CD4-positive, alpha-beta T cell (primary cell): ENCODE measurements at places on chromosomes 16 and 17.
A peak's percentile ranks its signal among the peaks of the same experiment; 100 is the strongest.

DNA sequence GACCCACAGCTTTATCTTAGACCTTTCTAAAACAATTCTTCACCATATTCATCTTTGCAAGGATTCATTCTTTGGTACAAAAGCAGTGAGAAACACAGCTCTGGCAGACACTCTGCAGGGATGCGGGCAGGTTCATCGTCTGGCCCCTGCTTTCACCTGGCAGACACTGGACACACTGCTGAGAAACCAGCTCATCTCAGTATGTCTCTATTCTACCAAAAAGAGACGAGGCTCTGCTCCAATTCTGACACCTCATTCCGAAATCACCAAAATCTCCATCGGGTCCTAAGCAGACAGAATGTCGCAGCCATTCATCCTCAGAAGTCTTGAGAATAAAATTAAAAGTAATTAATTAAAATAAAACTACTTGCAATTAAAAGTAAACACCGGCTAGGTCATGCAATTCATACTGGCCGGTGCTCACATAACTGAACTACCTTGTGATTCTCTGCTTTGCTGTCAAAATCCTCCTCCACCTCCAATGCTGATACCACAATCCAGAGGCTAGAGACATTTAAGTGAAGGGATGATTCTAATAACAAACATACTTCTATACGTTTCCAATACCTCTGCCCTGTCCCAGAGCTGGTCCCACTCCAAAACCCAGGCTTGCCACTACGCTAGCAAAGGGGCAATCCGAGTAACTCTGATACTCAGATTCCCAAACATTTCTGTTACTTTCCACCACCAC lies 1.3 kb downstream of the RNF157 start:
- no peak for DNase-seq

- no peak for DNase-seq
These were observed 1.6 kb downstream of the ZFHX3 start for GRCh38 chr16:73046202-73046848.

- DNase-seq, result no peak
These were observed 14.6 kb downstream of the CALB2 start for GRCh38 chr16:71373073-71373472.

DNA sequence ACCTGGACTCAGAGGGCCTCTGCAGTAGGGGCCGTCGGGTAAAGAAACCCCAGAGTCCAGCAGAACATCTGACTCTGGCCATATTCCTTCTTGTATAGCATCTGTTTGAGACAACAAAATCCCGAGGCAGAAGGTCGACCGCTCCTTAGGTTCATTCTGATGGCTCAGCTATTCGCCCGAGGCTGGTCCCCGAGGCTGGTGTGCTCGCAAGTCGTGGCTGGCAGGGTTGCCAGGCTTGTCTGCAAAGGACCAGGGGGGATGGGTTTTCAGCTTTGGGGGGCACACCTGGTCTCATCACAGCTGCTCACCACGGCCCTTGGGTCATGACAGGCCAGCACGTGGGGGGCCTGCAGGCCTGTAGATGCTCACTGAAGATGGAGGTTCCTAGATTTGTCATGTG lies 119.1 kb downstream of the BANP start:
- DNase-seq, result no peak

DNA sequence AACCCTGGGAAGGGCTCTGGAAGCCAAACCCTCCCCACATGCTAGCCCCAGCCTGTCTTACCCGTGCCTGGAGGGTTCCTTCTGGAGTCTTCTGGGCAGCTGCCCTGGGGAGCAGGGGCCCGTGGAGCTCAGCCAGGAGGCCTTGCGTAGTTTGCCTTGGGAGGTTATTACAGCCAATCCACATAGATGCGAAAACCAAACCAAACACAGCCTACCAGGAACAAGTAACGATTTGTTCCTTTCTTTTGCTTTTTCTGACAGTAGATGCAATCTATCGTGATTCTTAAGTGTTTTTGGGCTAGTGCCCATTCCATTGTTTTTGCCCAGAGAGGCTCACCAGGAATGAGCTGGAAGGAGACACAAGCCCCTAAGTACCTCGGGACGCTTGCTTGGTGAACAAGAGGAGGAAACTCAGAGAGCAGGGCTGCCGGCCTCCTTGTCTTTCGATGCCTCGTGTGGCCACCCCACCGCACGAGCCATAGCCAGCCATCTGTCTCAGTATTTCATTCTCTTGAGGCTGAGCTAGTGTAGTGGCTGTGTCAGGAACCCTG lies 102.7 kb upstream of the NOL11 start:
- DNase-seq, result no peak

- DNase-seq, result no peak
These were observed 2.2 kb downstream of the TMEM235 start for GRCh38 chr17:78233678-78234077.

DNA sequence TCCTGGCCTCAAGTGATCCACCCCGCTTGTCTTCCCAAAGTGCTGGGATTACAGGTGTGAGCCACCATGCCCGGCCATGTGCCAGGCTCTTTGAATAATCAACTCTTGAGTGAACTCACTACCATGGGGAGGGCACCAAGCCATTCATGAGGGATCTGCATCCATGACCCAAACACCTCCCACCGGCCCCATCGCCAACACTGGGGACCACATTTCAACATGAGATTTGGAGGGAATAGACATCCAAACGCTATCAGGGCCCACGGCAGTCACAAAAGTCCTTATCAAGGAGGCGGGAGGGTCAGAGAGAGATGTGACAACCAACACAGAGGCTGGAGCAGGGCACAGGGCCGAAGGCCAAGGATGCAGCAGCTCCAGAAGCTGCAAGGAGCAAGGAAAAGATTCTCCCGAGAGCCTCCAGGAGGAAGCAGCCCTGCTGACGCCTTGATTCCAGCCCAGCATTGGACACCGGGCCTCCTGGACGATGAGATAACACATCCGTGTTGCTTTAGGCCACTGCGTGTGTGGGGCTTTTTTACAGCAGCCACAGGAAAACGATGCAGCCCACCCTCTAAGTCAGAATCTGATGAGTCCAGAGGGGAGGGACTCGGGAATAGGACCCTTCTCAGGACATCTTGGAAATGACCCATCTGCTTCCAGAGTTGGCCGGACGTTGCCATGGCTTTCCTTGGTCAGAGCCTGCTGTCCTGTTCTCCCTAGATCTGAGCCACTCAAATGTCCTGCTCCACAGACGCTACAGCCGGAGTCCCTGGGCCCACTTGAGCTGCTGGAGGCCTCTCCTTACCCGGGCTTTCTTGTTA lies 47.3 kb upstream of the CMIP start:
- DNase-seq, result no peak

- peak; percentile 63 for DNase-seq
These were observed 127.8 kb downstream of the HS3ST3B1 start for GRCh38 chr17:14428648-14429029.

- DNase-seq, result no peak
These were observed 18.4 kb upstream of the C16orf82 start for GRCh38 chr16:27048316-27048715.

DNA sequence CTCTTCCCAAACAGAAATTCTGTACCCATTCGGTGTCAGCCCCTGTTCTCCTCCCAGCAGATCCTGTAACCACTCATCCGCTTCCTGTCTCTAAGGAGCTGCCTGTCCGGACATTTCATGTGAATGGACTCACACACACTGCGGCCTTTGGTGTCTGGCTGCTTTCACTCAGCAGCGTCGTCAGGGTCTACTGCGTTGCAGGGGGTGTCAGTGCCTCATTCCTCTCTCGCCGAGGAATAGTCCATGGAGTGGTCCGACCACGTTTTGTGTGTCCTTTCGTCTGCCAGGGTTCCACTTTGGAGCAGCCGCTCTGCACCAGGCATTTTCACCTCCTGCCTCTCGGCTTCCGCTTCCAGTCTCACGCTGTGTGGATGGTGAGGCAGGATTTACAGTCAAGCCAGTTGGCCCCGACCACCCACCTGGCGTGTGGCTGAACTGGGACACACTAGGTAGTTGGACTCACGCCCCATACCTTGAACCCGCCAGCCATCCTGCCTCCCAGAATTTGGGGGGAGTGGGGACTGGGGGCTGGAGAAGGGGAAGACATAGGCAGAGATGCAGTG lies 188.2 kb upstream of the CIBAR2 start:
- no peak for DNase-seq

- DNase-seq, result no peak
These were observed 258.4 kb upstream of the CACNG5 start for GRCh38 chr17:66576473-66576872.

- no peak for DNase-seq
These were observed 7.6 kb upstream of the C17orf107 start for GRCh38 chr17:4891411-4892410.

- peak; percentile 11 for DNase-seq
These were observed 23.2 kb downstream of the DYNC1LI2 start for GRCh38 chr16:66728117-66728787.

DNA sequence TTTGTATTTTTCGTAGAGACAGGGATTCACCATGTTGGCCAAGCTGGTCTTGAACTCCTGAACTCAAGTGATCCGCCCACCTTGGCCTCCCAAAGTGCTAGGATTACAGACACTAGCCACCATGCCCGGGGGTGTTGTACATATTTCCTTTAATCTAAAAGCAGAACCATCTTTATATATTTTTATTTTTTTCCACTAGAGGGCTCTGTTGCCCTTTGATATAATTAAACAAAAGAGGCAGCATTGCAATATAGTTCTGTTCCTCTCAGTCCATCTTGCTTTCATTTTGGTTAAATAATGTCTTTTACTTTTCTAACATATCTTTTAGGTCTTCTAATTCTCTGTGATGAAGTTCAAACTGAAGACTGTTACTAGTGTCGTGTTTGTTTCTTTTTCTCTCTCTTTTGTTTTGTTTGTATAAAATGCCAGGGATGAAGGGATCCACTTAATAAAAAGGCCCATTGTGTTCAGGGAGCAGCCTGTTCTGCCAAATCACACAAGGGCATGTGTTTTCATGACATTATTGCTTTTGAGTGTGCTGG lies 23.4 kb downstream of the WWOX start:
- no peak for DNase-seq

- DNase-seq, result no peak
These were observed 95.2 kb upstream of the CIBAR2 start for GRCh38 chr16:85207357-85207921.

- DNase-seq, result no peak
These were observed 17.3 kb downstream of the RABEP1 start for GRCh38 chr17:5299383-5299782.

DNA sequence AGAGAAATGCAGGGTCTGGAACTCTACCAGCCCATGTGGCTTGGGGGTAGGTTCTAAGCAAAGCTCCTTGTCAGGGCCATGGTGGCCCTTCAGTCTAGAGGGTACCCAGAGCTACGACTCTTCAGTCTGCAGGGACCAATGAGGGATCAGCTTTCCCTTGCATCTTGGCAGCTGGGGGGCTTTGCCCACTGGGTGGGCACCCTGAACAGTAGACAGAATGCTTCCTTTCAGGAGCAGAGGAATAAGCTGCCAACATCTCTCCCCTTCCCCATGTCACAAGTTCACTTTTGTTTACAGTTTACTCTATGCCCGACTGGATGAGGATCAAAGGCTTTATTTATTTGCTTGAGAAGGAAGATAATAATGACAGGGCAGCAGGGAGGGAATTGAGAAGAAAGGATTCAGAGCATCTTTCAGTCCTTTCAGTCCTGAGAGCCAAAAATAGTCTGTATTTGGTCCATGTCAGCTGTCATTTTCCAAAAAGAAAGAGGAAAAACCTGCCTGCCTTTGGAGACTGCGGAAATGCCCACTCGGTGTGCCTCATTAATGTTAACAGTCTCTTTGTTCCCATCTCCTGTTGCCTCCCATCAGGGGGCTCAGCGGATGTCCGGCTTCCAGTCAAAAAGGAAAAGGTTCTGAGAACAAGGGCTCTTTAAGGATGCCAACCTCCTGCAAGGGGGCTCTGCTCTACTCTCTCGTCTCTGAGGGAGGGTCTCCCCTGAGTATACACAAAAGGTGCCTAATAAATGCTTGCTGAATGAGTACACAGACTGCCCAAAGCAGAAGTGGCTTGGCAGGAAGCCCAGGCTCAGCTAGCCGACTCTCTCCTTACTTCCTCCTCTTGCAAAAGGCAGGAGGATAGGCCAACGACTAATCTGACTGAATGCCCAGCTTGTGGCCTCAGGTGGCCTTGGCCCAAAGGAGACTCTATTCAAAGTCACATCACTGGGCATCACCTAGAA lies 17.1 kb downstream of the TRAF4 start:
- DNase-seq, result no peak

DNA sequence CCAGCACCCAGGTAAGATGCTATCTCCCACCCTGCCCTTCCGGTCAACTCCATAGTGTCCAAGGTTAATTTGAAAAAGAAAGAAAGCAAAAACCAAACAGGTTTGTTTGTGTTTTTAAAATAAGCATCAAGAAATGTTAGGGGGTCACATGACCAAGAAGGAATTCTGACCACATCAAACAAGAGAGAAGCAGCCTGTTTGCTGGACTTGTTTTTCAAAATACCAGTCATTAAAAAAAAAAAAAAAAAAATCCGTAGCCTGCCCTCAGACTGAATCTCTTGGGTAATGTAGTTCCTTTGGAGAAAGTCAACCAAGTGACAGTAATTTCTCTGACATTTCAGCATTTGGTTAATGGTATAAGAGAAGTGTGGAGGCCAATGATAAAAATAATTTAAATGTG lies 38.4 kb downstream of the HNF1B start:
- DNase-seq, result no peak

DNA sequence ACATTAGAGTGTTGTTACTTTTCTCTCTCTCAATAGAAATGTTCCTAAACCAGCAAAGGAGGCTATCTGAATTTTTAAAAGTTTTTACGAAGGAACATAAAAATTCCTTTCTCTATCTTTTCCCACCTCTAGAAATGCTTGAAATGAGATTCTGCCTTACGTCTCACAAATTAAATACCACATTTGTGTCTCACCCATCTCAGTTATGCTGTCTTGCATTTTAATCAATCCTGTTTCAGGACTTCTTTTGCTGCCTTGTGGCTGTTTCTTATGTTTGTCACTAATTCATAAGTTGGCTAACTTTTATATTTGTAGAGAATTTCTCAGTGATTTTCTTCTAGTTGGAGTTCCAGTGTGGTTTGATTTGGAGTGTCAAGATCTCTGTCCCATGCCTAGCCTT lies 3.5 kb downstream of the OMG start:
- no peak for DNase-seq

- DNase-seq, result peak; percentile 48
These were observed 20.5 kb downstream of the EFTUD2 start for GRCh38 chr17:44878627-44879221.

DNA sequence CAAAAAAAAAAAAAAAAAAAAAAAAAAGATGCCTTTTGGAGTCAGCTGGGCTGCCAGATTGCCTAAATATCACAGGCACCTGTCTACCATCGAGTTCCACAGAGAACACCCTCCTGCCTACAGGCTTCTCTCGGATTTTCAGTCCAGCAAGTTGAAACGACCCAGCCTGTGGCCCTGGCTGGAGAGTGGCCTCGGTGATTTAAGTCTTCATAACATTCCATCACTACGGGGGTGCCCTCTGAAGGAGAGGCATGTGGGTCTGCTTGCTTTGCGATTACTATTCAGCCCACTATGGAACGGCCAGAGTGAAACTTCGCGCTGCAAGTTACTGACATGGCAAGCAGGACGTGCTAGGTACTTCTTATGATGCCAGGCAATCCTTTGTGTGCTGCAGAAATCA lies 42.8 kb downstream of the MARCHF10 start:
- DNase-seq, result no peak

- DNase-seq, result no peak
These were observed 2.8 kb upstream of the NUBP1 start for GRCh38 chr16:10740845-10741208.
